ENCODE measurements at places on chromosomes 6 and 20. TPM values are rescaled to one million over a fixed set of nuclear protein-coding genes. Genes with fewer than 3 reads are reported as not detected.

- no peak for DNase-seq
Observed at GRCh38 chr6:5112066-5112799, 27.1 kb downstream of the PPP1R3G start.

DNA sequence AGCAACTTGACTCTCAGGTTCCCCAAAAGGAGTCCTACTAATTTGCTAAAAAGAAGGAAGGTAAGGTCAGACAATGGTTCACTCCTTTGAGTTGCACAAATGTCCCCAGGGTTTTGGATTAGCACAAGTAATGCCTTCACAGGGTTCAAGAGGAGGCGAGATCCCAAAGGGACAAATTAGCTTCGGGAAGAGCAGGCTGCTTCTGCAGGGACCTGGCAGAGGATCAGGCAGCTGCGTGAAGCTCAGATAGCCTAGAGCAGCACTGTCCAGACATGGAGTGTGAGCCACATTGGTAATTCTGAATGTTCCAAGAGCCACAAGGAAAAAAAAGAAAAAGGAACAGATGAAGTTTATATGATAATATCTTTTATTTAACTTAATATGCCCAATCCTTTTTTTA, 115.4 kb downstream of the CFAP61 start:
- DNase-seq, result no peak

DNA sequence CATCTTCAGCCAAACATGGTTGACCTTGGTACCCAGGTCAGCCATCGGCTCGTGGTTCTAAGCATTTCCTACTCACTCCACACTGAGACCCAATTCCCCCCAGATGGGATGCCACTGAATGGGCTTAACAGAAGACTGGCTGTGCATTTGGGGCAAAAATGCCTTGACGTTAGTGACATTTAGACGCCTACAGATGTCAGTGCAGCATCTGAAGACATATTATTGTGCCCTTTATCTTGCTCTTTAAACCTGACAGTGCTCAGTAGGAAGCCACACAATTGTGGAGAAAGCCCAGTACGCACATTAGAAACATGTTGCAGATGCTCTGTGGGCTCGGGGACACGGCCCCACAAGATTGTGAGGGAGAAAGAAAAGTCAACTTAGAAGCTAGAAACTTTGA, 414.7 kb downstream of the PTPRT start:
- no peak for DNase-seq

SPATS1 gene
- not detected for total RNA-seq

GRCh38 chr6:125050663-125051318, 88.6 kb downstream of the RNF217 start:
- no peak for DNase-seq

DNA sequence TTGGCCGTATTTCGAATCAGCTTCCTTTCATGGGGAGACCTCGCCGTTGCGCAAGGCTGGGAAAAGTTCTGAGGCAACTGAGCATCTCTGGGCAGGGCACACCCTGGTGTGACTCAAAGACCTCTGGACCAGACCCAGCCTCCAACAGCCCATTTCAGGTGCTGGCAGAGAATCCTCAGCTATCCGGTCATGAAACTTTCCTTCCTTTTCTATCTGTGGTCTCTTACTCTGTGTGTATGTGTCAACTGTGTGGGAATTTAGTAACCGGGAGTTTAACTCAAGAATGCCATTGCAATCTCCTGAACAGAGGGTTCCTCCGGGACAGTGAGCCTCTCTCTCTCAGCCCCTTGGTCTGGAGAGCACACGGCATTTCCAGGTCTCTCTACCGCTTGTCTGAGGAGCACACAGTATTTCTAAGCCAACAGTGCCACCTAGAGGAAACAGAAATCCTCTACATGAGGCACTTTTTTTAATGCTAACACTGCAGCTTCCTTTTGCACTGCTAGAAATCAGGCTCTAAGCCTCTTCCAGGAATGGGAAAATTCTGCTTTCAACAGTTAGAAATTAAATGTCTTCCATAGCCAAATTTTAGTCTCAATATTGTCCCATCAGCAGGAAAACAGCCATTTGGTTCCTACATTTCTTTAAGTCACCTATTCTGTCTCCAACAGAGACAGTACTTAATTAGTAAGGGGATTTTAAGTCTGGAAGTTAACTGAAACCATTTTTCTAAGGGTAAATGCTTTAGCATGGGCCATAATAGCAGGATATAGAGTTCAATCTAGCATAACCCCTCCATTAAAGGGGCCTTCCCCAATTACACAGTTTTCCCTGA, 32.7 kb downstream of the PLN start:
- peak; percentile 57 for DNase-seq

GRCh38 chr6:46128476-46128875, 1.3 kb upstream of the ENPP4 start:
- no peak for DNase-seq

DNA sequence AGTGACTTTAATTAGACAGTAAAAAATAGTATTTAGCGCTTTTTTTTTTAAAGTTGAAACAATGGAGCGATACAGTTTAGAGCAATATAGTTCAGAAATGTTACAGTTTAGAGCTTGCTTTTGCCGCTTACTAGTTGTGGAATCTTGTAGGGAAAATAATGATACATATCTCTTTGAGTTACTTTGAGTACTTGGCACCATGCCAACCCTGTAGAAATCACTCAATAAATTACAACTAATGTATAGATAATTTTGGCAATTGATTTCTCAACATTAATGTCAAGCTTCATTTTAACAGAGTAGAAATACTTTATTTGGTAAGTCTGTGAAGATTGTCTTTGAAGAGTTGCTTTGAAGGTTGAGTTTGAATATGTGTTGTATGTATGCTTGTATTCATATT, 27.4 kb downstream of the CDC40 start:
- DNase-seq, result no peak

DNA sequence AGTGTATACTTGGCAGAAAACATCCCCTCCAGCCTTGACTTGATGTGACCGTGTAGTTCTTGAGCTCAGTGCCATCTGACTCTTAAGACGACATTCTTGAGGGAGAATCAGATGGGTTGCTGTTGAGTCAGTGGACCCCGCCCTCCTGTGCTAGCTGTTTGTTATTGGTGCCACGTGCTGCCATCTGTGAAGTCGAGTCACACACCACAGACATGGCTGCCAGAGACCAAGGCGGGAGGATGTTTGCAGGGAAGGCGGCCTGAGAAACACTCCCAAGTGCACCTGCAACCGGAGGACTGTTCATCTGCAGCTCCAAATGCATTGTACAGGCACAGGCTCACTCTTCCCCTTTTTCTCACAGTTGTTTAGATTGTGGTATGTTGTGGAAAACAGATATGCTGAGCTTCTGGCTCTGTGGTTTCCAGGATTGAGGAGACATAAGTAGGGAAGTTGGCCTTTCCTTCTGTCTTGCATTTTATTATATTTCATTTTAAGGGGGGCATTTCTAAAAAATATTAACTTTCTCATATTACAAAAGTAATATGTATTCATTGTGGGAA, 345.3 kb upstream of the ZFP64 start:
- no peak for DNase-seq

GRCh38 chr20:6768228-6769140, 998 bp downstream of the BMP2 start:
- no peak for DNase-seq

DNA sequence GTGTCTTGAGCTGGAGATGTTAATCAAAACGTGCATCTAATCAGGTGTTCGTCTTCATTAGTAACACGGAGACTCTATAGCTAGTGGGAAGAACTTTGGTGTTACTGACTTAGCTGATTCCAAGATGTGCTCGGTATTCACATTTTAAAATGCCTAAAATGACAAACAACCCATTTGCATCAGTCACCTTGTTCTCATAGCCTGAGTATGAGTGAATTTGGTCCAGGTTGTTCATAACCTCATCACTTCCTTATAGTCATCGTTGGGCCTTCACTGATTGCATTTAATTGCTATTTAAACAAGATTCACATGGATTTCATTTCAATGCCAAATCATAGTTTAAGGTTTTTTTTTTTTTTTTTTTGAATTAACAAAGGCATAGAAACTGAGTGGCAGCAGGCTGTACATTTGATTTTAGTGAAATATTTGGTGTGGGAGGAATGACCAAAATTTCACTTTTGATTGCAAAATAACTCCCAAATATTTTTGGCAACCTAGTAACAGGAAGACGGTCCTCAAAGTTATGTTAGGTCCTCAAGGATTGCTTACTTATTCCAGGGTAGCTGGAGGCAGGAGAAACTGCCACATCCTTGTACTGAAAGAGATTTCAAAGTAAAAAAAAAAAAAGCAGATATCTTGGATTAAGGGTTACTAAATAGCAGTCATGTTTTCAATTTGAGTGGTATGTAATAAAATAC, 104.7 kb downstream of the JARID2 start:
- DNase-seq, result no peak

PRND gene
- total RNA-seq, result 67.7 TPM

GLP1R gene
- not detected for total RNA-seq

RREB1 gene
- total RNA-seq, result 27.3 TPM
